Activated naive CD4-positive, alpha-beta T cell treated with anti-CD3 and anti-CD28 coated beads, Interleukin-2, amount 10 ng/mL, durations not matched to agents 7 days and 5 days (primary cell): ENCODE measurements at places on chromosomes 2 and 18.

GRCh38 chr2:165618806-165619205 is 149.3 kb downstream of the CSRNP3 start:
- DNase-seq, result no peak

DNA sequence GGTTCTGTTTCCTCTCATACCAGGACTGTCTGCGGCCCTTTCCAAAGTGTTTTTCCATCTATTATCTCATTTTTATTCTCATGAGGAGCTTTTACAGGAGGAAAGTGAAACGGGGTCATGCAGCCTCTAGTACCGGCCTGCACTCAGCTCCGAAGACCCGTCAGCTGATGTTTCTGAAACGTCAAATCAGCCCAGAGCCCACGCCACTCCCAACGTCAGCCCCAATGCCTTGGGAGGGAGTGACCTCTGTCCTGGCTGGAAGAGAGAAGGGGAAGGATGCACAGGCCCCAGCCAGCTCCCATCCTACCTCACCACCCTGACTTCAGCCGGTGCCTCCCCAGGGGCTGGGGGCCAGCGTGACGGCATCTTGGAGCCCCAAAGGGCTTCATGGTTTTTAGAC is 58.5 kb downstream of the ADCY3 start:
- DNase-seq, result no peak

DNA sequence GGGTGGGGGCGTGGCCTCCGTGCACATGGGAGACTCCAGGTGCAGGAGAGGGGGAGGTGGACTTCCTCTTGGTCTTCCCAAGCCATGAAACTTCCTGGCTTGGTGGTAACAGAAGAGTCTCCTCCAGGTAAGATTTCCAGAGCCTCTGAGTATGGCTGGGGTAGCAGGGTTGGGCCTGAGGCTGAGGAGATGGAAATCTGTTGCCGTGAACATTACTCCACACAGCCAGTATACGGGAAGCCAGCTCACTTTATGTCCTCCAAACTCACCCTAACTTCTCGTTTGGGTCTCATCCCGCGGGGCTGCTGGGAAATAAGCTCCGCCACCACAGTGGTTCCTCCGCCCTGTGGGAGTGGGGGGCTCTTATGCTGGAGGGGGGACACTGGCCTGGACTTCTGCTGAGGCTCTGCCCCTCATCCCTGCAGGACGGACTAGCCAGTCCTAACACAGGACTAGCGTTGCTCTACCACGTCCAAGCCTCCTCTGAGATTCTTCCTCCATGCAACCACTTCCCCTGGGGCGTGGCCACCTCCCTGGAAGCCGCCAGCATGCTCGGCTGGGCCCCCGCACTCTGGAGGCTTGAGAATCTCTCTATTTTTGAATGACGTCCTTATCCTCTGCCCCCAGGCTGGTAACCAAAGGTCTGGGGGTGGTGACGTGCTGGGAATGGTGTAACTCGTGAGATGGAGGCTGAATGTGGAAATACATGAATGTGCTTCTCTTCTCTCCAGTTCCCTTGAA is 777 bp upstream of the RAB17 start:
- peak; percentile 36 for DNase-seq

- no peak for DNase-seq
Measured at GRCh38 chr2:191499874-191500565, 177.9 kb upstream of the NABP1 start.

DNA sequence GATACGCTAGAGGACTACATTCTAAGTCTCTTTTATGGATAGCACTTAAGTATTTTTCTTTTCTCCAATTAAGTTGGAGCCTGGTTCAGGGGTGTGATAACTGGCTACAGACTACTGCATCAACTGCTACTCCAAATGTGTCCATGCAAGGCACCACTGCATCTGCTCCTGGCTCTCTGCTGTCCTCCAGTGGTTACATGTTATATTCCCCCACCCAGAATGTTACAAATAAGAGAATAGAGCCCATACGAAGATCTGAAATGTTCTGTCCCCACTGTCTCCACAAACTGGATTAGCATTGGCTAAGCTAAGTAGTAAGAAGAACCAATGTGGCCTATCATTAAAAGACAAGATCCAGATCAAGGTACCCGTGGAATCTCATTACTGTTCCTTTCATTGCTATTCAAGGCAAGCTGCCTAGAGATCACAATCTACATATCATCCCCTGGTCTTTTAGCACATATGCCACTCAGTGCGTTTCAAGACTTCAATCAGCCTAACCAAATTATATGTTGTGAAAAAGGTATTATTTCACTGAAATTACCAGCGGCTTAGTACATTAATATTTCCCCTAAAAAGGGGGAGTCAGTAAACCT is 308.3 kb upstream of the SLC8A1 start:
- DNase-seq, result peak; percentile 20

- no peak for DNase-seq
Measured at GRCh38 chr18:25771796-25772195, 318.6 kb downstream of the SS18 start.

GRCh38 chr2:98908931-98909316 is 27.1 kb downstream of the CRACDL start:
- DNase-seq, result no peak

- DNase-seq, result no peak
Measured at GRCh38 chr18:21602299-21602587, 1.7 kb upstream of the ESCO1 start.

DNA sequence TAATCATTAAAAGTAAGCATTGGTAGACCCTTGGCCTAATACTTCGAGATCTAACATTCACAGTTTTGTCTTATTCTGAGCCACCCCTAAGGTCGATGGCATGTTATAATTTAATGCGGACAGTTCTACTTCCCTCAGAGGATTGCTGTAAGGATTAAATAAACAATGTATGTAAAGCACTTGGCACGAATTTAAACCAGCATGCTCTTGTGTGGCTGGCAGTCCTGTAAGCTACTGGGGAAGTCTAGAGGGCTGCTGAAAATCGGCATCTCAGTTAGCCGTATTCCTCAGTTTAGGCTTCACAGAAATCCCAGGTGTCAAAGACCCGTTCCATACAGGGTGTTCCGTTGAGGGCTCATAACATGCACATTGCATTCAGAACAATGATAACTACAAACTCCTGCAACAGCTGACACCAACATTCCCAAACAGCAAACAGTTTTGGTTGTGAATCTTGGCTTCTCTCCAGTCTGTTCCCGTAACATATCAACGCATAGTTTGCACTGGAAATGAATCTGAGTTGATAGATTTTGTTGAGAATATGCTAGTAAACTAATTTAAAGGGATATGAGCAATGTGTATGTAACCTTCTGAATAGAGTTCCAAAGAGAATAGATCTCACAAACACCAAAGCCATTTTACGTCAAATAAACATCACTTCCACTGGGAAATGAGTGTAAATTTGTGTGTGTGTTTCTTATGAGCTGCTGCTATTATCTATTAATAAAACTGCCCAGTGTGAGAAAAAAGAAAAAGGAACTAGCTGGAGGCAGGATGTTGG is 52.2 kb upstream of the ACKR3 start:
- DNase-seq, result no peak

DNA sequence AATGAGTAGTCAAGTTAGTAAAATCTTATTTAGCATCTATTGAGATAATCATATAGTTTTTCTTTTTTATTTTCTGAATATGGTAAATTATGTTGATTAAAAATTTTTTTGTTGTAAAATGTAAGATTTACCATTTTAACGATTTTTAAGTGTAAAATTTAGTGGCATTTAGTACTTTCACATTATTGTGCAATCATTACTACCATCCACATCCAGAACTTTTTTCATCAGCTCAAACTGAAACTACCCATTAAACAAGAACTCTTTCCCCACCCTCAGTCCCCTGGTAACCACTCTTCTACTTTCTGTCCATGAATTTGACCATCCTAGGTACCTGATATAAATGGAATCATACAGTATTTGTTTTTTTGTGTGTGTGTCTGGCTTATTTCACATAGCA is 11.1 kb downstream of the RAB3GAP1 start:
- no peak for DNase-seq

GRCh38 chr2:84830758-84831500 is 50.0 kb downstream of the TRABD2A start:
- no peak for DNase-seq

DNA sequence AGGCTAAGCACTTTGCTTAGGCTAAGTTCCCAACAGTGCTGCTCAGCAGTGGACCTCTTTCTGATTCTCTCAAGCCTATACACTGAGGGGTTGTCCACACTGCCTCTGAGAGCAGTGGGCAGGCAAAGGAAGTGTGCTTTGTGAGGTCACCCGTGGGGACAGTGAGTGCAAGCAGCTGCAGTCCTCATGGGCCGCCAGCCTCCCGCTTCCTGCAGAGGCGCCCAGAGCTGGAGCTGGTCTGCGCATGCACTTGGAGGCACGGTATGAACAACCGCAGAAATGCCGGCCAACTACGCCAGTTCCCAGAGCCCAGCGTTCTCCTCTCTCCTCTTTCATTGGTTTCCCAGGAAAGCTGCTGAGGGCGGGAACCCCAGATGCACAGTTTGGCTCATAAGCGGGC is 149.5 kb upstream of the DLX2 start:
- no peak for DNase-seq

GRCh38 chr2:237952851-237953250 is 14.0 kb upstream of the UBE2F start:
- no peak for DNase-seq

DNA sequence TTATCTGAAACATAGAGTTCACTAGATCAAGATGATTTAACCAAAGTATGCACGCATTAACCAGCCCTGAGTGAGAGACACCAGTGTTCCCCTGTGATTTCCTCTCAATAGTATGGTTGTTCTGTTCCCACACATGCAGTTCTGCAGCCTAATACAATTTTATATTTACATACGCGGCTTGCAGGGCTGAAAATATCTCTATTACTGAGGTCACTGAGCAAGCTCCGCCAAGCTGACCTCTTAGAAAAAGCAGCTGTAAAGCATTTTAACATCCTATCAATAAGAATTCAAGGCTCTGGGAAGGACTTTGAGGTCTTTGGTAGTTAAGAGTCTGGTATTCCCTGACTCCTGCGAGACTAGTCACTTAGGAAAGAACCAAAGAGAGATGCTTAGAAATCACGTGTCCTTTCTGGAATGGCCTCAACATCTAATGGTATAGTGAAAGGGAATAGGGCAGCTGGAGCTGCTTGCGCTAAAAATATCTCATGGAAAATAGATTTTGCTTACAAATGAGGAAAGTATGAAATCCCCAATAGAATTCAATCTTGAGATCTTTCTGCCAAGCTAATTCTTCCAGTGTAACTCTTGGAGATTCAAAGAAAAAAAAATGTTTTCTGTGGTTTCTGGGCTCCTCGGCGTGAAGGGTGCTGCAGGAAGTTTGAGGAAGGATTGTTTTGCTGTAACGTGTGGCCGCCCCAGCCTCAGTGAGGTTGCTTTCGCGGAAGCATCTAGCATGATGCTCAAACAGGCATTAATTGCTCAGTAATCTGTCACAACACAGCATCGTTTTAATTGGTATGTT is 59.2 kb downstream of the DOCK10 start:
- DNase-seq, result peak; percentile 67

DNA sequence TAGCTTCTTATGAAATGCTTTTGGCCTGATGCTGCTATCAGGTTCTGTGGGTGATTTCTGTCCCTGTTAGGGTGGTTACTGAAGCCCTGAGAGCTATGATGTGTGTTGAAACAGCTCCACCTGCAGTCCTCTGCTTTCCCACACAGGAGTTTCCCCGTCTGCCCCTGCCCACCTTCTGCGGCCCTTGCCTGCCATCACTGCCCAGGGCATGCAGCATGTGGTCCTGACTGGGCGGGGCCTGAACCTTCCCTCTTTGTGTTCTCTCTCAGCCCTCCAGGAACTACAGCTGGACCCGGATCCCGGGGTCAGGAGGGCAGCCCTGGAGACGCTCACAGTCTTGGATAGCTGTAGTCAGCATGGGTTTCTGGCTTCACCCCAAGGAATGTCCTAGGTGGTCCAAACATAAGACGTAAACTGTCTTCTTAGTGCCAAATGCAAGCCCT is 21.4 kb downstream of the HJURP start:
- peak; percentile 16 for DNase-seq

DNA sequence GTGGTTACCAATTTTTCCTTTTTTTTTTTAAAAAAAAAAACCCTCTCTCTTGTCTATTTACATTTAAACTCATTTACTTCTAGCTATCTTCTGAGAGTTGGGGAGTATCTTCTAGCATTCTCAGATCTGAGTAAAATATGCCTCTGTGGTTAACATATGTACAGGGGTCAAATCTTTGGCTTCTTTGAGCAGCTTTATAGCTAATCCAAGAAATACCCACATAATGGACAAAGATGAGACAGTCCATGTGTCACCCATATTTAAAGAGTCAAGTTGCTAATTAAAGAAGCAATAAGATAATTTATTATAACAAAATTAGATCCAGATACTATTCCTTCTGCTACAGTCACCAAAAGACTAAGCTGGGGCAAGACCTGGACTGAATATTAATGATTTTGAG is 139.0 kb upstream of the HNRNPA3 start:
- no peak for DNase-seq

DNA sequence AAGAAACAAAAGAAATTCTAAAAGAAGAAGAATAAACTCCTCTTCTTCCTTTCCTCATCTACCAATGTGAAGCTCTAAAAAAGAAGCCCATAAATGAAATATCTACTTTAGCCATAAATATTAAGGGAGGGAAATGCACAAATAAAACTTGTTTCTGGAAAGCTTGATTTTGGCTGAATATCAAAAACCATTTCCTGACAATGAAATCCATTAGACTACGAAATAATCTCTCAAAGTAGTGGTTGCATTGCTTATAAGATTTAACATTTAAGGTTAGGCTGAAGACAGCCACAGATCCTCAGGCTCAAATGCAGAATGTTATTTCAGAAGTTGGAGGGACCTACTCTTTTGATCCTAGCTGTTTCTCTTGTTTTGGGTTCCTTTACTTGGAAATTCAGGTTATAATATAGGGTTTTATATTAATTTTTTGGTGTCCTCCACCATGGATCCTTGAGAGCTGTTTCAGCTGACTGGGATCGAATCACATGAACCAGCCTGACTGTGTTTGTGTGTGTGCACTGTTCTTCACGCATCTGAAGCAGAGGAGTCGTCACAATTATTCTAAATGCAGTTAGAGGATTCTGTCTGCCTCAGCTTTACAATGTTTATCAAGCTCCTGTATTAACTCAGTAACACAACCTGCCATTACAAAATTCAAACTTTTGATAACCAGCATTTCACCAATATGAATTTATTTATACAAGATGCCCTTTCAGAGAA is 474.8 kb downstream of the ARHGAP15 start:
- no peak for DNase-seq

DNA sequence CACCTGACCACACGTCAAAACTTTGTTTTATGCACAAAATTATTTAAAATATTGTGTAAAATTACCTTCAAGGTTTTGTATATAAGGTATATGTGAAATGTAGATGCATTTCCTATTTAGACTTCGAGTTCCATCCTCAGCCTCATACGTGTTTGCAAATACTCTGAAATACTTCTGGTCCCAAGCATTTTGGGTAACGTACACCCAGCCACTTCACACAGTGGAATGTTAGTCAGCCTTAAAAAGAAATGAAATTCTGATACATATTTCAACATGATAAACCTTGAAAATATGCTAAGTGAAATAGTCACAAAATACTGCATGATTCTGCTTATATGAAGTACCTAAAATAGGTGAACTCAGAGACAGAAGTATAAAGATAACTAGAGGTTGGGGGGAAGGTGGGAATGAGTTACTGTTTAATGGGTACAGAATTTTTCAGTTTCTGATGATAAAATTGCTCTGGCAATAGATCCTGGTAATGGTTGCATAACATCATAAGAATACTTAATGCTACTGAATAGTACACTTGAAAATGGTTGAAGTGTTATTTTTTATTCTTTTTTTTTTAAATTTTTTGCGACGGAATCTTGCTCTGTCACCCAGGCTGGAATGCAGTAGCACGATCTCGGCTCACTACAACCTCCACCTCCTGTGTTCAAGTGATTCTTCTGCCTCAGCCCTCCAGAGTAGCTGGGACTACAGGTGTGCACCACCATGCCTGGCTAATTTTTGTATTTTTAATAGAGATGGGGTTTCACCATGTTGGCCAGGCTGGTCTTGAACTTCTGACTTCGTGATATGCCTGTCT is 24.0 kb downstream of the NOP58 start:
- no peak for DNase-seq
